T-helper 1 cell (primary cell): ENCODE measurements at places on chromosomes 5 and 9.

GRCh38 chr5:90547072-90547536 lies 11.5 kb upstream of the ADGRV1 start:
- no peak for DNase-seq

- DNase-seq, result no peak
Measured at GRCh38 chr5:110738503-110738811, 350 bp upstream of the SLC25A46 start.

DNA sequence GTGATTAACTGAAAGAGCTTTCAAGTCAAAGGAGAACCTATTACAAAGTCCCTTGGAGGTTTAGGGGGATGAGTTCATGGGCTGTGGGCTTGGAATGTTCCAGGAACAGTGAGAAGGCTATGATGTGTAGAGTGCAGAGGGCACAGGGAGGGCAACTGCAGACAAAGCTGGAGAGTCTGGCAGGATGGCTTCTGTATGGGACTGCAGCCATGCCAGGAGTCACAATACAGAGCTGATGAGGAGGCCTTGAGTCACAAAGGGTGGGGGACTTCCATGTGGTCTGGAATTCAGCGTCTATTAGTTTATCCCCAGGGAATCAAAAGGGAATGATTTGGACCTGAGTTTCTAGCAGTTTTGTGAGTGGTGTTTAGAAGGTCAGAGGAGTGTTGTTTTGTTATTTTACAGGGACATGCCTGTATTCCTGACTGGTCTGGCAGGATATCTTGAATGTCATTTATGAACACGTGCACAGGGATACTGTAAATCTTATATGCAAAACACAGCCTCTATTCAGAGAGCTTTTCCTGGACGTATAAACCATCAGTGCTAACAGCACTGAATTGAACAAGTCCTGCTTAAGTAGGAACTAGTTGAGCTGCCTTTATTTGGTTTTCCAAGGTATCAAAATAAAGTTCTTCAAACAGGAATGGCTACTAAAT lies 14.3 kb upstream of the TEK start:
- no peak for DNase-seq

DNA sequence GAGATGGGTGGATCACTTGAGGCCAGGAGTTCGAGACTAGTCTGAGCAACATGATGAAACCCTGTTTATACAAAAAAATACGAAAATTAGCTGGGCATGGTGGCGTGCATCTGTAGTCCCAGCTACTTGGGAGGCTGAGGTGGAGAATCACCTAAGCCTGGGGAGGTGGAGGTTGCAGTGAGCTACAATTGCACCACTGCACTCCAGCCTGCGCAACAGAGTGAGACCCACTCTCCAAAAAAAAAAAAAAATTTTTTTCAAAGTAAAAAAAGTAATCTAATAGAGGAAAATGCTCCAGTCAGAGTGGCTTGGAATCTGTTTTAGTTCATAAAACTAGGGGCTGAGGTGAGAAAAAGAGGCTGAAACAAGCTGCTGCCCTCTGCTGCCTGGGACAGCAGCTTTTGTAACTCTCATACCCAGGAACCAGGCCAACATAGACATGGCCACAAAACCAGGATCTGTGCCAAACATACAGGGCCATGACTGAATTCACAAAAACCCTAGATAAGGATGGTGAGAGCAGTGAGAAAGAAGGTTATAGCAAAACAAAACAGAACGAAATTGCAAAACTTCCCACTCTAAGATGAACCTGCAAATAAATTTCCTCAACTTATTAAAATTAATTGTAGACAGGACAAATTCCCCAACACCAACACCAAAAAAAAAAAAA lies 13.1 kb upstream of the DCAF12 start:
- DNase-seq, result no peak

DNA sequence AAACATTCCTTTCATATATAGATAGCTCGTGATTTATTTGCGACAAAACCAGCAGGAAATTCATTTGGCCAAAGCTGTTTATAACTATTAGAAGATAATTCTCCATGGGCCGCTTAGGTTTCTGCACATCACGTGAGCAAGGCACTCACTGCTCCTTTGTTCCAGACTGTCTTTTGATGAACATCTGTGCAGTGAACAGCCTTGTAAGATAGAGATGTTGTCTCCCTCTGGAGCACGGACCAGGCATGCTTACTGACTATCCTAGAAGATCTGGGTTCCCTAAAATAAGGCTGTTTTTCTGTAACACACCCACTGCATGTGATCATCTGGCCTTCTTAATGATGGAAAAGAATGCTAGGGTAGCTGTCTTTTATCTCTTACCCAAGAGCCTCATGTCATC lies 30.9 kb downstream of the YIPF5 start:
- no peak for DNase-seq

- DNase-seq, result no peak
Measured at GRCh38 chr9:14565352-14566016, 127.7 kb downstream of the ZDHHC21 start.

DNA sequence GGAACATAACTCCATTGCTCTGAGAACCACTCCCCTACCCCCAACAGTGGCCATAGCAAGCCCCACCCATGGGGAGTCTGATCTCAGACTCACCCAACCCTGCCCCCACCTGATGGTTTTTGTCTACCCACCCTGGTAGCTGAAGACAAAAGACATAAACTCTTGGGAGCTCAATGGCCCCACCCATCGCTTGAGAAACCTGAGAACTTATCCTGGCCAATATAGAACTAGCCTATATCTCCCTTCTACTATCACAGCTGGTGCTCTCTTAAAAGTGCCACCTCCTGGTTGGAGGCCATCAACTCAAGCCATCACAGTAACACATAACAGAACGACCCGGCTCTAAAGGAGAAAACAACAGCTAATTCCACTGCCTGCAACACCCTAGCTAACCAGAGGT lies 47.9 kb upstream of the SNAPC3 start:
- no peak for DNase-seq

DNA sequence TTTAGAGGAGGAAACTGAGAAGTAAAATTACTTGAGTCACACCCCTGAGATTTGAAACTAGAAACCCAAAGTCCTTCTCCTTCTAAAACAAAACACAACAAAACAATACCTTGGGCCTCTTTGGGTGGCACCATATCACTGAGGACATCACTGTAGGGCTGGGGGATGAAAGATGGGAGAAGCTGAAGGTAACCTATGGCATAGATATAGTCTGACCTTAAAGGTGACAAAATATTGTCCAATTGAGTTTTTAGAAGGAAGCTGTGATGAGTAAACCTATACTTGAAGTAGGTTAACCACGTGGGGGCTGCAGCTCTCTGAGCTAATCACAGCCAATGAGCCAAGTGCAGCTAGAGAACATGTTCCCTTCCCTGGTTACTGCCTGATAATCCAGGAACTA lies 167.4 kb upstream of the CD180 start:
- DNase-seq, result no peak

GRCh38 chr5:151430731-151431130 lies 16.7 kb upstream of the SLC36A1 start:
- no peak for DNase-seq

GRCh38 chr9:131769361-131769760 lies 29.5 kb upstream of the RAPGEF1 start:
- DNase-seq, result no peak
